ENCODE measurements at places on chromosomes 2 and 18.

DNA sequence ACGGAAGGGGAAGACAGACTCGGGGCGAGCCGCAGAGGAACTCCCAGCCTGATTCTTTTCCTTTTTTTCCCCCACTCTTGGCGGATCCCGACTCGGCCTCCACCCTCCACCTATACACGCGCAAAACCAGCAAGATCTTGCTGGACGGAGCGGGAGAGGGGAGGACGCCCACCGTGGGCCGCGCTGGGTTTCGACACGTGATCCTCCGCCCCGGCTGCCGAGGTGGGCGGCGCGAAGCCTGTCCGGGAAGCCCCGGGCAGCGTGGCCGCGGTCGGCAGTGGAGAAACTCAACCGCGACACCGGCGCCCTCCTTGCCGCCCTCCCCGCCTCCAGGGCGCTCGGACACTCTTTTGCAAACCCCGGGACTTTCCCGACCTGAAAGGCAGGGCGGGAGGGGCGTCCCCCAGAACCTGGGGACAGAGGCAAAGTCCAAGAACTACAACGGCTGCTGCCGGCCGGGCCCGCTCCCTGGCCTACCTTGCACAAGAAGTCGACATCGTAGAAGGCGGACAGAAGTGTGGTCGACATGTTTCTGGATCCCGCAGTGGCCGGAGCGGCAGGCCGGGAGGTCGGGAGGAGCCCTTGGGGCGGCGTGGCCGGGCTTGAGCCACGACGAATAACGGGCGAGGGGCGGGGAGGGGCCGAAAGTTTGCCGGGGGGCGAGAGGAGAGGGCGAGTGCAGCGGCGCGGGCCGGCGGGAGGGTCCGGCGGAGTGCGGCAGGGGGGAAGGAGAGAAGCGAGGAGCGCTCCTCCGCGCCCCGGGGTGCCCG is 433 bp downstream of the ZFP36L2 start:
- DNase-seq: no peak

- DNase-seq: no peak
These were observed 2.1 kb downstream of the TRIB2 start for GRCh38 chr2:12718711-12719399.

DNA sequence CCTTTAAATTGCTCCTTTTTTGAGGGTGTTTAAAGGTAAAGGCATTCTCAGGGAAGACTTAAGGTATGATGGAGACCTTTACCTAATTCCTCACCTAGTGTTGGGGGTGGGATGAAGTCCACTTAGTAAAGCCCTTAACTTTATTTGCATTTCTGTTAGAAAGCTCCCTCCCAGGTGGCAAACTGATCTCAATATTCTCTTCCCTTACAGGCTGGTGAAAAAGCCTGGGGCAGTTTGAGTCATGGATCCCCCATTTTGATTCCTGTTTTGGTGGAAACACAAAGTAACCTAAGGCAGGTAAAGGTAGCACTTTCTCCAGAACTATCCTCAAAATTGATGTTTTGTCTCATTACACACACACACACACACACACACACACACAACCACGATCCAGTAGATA is 33.8 kb upstream of the HNRNPA3 start:
- no peak for DNase-seq

- no peak for DNase-seq
These were observed 235.7 kb downstream of the RPIA start for GRCh38 chr2:88927128-88927527.

DNA sequence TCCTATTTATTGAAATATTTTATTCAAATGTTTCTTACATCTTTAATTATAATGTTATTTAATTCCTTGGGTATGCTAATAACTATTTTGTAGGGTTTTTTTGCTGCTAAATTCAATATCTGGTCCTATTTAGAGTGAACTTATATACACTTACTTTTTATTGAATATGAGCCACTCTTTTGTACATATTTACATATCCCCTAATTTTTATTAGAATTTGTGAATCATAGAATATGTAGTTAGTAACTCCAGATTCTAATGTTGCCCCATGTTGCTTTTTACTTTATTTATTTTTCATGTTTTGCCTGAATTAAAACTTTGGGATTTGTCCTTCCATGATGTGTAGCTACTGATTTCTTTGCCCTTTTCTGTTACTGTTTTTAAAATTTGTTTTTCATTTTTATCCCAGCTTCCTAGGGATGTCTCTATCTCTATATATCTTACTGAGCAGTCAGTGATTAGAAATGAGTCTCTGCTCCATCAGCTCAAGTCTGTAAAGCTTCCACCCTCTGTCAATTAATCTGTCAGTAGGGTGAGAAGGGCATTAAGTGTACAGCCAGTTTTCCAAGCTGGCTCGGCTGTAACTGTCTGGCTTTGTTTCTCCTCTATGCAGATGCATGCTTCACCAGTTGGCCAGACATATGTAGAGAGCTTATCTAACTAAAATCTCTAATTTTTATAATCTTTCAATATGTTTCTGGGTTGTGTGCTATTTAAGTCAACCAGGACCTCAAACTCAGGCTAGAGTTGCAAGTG is 256.9 kb downstream of the CDH19 start:
- DNase-seq: no peak

Measured in cerebellar nuclear complex (tissue), 1 donor.